ENCODE measurements at places on chromosomes 5 and 9.

DNA sequence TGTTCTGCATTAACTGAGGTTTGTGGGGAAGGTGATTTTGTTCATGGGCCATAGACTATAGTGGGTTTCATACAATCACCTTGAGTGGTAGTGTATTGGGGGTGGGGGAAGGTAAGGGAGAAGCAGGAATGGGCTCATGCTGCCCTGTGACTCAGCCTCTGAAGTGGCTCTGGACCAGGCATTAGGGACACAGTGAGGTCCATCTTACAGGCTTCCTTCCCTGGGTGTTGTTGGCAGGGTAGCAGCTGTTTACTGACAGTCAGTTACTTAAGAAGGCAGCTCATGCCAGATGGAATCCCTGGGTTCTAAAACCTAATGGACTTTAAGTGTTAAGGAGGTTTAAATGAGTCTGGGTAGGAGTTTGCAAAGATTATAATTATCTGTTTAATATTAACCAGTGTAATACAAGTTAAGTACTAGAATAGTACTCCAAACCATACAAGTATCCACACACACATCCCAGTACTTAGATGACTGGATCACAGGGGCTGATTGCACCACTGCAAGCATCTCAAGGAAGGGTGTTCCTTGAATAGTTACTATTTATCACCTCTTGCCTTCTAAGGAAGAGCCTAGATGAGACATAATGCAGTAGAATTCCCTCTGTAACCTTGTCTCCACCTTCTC, 59.3 kb downstream of the CAST start:
- DNase-seq, result no peak

- DNase-seq, result no peak
Observed at GRCh38 chr9:14372437-14373335, 58.7 kb upstream of the NFIB start.

DNA sequence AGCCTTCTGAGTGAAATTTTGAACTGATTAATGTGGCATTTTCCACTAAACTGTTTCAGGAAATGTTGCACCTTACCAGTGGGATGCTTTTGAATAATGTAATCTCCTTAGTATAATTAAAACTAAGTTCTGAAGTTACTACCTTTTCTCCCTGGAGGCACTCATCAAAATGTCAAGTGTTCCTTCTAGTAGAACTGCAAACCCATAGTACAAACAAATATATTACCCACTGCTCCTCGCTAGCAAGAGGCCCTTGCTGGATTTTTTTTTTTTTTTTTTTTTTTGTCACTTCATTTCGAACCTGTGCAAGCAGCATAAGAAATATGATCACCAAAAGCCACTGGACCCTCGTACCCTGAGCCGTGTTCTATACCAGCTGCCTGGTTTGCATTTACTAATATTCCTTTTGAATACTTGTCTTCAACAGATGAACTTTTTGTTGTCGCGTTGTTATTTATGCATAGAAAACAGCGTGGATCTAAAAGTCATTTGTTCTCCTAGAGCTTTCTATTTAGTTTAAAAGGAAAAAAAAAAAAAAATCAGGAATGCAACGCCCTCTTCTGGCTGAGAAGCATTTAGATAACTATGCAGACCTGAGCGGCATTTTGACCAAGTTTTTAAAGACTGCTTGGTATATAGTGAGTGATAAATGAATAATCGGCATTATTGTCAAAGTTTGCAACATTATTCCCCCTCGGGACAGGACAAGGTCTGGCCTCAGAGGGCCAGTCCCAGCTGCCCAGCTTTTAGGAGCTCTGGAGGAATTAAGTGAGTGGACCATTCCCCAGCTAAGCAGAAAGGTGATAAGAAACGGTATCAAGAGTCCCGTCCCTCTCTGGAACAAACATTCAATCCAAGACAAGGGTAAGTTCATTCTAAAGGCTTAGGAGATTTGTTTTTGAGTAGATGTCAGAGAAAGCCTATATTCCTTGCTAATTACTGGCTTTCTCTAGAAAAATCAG, 162.5 kb upstream of the KIF2A start:
- no peak for DNase-seq

DNA sequence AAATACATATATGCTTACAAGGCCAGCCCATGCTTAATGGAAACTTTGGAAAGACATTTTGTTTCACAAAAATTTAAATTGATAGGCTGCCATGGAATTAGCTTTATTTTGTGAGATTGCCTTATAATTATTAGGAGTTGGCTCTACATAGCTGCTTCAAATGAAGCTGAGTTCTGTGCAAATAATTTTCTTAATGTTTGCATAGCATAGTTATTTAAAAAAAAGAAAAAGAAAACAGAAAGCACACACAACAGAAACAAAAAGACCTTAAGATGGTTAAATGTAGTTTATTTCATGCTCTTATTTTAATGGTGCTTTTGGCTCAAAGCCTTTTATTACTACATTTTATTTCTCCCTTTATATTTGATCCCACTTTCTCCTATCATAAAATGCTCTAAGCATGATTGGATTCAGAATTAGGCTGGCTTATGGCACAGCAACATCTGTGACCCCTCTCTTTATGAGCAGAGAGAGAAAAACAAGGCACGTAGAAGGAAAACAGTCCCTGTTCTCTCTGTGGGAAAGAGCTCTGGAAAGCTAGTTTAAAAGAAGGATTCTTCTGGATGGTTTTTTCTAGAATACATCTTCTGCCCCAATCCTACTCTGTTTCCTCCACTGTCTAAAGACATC, 530.5 kb downstream of the NTRK2 start:
- no peak for DNase-seq

- DNase-seq, result no peak
Observed at GRCh38 chr9:113541019-113541900, 77.7 kb downstream of the RGS3 start.

- no peak for DNase-seq
Observed at GRCh38 chr9:131037335-131038255, 28.6 kb downstream of the LAMC3 start.

- DNase-seq, result no peak
Observed at GRCh38 chr5:171537070-171537849, 117.8 kb downstream of the FGF18 start.

- no peak for DNase-seq
Observed at GRCh38 chr5:131322926-131323325, 59.1 kb downstream of the CDC42SE2 start.

DNA sequence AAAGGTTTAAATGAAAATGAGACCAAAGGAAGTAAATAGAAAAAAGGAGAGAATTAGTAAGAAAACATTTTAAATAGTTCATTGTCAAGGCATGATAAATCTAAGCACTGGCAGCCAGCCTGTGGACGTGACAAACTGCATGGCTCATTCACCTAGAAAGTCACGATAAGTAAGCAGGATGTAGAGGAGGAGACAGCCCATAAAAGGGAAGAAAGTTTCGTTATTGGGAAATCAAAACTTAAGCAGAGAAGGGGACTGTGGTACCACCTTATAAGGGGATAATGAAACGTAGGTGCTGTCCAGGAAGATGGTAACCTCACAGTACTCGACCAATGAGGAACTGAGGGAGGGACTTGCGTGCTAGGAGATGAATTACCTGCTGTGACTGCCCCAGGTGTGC, 494.5 kb upstream of the GRAMD2B start:
- no peak for DNase-seq
